ENCODE measurements at places on chromosomes 1 and 21.

GRCh38 chr1:109252893-109253802 is 3.8 kb downstream of the CELSR2 start:
- no peak for ATAC-seq

DNA sequence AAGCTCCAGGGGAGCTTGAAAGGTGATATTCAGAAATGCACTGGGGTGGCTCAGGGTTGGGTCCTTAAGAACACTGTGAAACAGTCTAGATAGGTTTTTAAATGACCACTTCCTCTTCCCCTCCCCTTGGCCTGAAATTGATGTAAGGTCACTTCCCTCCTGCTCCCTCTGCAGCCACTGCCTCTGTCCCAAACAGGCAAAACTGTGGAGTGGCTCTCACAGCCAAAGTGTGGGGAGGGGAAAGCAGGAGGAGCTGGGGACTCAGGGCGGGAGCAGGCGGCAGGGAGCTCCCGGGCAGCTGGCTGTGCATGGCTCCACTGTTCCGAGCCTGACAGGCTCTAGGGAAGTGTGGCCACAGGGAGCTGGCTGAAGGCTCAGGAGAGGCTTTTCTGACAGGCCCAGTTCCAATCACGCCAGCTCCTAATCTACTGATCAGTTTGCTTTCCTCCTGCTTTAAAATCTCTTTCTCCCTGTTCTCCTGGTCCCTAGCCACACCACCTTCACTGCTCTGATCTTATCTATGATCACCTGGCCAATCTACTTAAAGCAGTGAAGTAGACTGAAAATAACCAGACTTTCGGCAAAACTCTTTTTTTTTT is 5.1 kb upstream of the CSRP1 start:
- ATAC-seq: peak; percentile 57

- ATAC-seq: peak; percentile 65
Measured at GRCh38 chr1:52825868-52826267, 16.7 kb upstream of the ZYG11A start.

- ATAC-seq: no peak
Measured at GRCh38 chr1:206633708-206634121, 1.6 kb upstream of the DYRK3 start.

DNA sequence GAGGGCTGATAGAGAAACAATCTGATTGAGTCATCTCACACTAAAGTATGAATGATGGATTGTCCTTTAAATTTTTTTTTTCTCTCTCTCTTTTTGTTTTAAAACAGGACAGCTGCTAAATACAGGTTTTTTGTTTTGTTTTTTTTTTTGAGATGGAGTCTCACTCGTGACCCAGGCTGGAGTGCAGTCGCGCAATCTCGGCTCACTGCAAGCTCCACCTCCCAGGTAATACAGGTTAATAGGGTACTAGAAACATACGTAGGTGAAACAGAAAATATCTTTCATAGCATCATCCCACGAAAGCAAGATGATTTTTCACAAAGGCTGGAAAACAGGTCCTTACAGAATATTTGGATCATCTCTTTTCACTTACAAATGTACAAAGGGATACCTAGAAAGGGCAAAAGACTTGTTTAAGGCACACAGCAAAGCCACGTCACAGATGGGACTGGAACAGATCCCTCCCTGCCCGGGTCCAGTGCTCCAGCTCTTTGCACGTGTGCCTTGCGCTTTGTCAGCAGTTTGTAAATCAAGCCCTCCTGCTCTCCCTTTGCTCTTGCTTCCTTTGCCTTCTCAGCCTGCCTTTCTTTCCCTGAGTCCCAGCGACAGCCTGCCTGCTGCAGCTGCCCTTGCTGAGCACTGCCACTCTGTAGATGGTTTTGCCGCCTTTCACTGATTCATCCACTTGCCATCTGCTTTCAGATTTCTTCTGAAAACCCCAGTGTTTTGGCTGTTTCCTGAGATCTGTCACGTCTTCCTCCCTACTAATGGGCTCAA is 171.3 kb upstream of the BEND5 start:
- peak; percentile 83 for ATAC-seq

DNA sequence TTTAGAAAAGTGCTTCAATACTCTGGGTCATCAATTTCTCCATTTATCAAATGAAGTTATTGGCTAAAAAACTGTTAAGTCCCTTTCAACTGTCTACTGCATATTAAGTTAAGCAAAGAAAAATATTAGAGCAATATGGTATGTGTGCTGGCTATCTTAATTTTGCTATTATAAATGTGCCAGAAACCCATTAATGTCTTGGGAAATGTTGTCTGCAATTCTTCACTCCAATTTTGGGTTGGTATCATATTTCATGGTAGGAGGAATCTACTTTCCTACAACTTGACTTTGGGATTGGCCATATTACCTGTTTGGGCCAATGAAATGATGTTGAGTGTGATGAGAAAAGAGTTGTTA is 1063.9 kb downstream of the PLA2G4A start:
- no peak for ATAC-seq

DNA sequence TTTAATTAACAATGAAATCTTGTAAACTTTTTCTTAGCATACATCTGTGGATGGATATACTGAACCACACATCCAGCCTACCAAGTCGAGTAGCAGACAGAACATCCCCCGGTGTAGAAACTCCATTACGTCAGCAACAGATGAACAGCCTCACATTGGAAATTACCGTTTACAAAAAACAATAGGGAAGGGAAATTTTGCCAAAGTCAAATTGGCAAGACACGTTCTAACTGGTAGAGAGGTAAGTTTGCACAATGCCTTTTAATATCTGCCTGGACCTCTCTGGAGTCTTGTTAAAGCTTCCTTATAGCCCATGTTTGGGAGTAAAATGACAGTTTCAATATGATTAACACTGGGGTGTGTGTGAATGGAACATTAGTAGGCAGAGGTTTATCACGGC is 51.4 kb downstream of the MARK1 start:
- no peak for ATAC-seq

DNA sequence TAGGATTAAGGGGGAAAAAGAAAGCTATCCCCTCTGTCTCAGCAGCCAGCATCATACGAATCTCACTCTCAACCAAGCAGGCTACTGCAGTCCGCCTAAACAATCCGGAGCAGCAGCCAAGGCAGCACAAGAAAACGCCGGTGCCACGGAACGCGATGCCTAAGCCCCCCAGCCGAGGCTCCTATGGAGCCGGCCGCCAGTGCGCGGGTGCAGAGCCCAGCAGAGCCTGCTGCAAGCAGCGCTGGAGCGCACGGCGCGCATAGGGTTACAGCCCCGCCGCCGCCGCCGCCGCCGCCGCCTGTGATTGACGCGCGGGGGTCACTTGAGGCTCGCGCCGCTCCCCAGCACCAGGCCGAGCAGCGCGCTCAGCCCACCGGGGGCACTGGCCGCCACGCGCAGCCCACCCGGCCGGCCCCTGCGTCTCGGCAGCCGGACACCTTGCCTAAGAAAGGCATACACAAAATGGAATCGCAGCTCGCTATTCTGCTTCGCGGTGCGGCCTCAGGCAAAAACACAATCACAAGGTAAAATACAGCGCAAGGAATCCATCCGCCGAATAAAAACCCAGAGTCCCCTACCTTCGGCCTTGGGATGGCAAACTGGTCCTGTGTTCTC is 780 bp downstream of the HIVEP3 start:
- ATAC-seq: peak; percentile 65

GRCh38 chr1:173503391-173503790 is 26.3 kb downstream of the PRDX6 start:
- ATAC-seq: peak; percentile 63
